ENCODE measurements at places on chromosomes 5 and 9.

- DNase-seq = no peak
Measured at GRCh38 chr9:17531642-17532254, 47.1 kb upstream of the SH3GL2 start.

DNA sequence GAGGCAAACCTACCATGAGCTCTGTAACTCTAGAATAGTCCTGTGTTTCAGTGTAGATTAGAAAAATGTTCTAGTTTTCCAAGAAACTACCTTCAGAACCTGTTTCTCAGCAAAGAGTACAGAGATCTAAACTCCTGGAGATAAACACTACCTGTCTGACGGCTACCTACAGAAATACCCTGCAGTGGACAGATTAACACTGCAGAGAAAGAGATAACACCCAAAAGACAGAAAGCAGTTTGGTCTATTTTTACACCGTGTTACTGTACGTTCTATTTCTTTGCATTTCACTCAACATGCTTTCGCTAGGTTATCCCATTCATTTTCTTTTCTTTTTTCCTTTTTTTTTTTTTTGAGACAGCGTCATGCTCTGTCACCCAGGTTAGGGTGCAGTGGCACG lies 11.6 kb downstream of the SCAI start:
- DNase-seq = no peak

DNA sequence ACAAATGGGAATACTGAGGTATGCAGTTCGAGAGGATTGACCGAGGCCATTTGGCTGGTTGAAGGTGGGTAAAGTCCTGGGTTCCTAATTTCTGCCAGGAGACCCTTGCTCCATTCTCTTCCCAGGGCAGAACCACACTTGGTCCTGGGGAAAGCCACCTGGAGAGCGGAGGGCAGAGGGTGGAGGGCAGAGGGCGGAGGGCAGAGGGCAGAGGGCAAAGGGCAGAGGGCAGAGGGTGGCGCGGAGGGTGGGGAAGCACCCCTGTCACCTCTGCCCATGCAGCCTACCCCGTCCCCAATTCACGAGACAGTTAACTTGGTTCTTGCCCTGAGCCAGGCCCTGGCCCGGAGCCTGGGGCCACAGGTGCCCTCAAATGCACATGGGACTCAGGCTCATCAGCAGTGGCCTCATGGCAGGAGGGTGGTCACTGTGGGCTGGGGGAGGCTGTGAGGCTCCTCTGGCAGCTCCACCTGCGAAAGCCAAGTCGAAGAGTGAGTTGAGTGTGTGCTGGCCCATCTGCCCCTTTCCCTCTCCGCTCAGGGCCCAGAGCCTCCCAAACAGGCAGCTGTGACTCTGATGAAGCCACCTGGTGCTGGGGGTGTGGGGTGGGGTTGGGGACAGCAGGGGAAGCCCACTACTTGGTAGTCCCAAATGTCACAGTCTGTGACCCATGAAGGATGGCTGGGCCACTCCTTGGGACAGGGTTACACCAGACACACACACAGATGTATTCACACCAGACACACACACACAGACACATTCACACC lies 28.0 kb upstream of the FCN1 start:
- no peak for DNase-seq

DNA sequence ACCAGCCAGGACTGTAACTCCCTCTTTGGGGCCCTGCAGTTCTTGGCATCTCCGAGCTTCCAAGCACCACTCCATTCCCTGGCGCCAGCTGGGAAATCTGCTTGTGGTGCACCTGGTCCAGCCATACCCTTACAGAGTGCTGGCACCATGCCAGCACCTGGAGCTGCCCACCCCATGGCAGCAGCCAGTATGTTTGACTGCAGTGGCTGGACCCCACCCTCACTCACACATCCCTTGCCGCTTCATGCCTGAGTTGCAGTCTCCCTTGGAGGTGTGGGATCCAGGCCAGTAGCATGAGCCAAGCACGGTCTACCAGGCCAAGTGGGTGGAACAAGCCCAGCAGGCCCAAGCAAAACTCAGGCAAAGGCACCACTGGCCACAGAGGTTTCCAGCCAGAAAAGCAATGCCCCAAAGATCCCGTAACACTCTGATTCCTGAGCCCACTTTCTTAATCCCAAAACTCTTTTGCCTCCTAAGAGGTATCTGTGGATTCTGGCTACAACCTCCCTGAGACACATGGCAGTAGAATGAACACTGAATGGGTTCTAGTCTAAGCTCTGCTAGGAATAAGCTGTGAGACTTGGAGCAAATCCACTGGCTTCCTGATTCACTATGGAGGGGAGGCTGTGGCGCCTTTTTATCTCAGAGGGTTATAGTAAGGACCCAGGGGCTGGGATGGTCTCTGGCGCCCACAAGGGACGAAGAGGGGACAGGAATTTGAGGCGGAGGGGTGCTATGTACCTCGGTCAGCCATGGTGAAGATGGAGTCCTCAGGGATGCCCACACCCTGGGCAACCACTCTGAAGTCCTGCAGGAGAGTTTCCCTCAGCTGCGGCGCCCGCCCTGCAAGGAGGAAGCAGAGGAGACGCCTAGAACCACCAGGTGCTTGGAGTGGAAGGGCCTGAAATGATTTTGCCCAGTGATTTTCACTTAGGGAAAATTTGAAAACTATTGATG lies 5.6 kb downstream of the AMBP start:
- no peak for DNase-seq

DNA sequence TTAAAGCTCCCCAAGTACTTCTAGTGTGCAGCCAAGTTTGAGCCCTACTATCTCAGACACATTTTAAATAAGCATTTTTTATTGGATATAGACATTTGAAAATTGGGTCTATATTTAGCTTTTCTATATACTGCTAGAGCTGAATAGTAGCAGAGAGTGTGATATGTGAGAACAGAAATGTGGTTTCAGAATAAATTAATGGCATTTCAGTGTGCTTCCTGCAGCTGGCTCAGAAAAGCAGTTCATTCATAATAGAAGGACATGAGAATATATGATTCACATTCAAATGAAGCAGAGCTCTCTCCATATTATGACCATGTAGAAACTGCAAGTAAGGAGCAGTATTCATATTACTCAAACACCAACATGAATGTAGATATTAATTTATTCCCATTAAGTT lies 464.0 kb downstream of the PTPRD start:
- DNase-seq = no peak

DNA sequence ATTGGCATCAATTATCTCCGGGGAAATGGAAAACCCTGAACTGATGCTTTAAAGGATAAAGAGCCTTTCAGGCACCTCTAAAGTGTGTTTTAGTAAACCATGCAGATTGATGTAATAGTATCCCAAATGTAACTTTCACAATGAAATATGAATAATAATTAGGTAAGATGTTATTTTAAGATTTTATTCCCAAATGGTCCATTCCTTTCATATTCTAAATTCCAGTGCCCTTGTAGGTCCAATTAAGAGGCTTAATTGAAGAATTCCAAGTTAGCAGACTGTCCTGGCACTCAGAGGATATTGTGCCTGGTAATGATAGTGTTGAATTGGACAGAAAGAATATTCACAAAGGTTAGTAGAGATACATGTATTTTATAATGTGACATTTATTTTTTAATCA lies 352.5 kb upstream of the NUDT12 start:
- DNase-seq = no peak

All from activated CD8-positive, alpha-beta memory T cell treated with anti-CD3 and anti-CD28 coated beads for 48 hours (primary cell).